ENCODE measurements at places on chromosomes 4 and X.

DNA sequence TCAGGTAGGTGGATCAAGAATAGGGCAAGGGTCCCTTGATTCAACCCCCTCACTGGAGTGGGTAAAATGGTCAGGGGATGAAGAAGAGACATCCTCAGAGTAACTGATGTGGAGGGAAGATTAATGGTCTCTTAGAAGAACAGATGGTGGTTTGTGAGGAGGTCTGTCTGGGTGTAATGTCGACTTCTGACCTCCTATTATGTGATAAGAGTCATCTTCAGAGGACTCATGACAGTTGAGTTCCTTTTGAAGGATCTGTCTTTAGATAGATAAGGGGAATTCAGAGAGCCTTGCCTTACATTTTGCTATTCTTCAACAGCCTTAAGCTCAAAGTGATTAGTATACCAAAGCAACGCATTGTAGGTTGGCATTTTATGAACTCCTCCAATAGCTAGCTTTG is 27.1 kb upstream of the MAGEA8 start:
- no peak for DNase-seq

DNA sequence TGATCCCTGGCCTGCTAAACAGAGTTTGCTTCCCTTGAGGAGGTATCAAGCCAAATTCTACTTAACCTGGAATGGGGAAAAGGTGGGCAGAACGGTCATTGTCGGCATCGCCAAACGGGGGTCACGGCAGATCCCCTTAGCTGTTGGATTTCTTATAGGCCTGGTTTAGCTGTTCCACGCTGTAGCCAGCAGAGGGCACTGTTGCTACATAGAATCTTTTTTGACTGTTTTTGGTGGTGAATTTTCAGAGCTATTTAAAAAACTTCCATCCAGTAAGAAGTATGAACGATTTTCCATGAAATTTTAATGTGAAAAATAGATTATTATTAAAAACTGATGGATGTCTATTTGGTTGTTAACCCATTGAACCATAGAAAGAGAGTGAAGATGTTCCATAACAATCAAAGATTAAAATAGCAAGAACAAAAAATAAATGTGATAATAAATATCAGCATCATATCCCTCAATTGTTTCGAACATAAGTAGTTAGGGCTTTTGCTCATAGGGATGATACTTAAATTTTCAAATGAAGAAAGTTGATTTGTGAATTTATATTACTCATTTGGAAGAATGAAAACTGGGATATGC is 56.6 kb downstream of the LINC00632 start:
- peak; percentile 19 for DNase-seq

DNA sequence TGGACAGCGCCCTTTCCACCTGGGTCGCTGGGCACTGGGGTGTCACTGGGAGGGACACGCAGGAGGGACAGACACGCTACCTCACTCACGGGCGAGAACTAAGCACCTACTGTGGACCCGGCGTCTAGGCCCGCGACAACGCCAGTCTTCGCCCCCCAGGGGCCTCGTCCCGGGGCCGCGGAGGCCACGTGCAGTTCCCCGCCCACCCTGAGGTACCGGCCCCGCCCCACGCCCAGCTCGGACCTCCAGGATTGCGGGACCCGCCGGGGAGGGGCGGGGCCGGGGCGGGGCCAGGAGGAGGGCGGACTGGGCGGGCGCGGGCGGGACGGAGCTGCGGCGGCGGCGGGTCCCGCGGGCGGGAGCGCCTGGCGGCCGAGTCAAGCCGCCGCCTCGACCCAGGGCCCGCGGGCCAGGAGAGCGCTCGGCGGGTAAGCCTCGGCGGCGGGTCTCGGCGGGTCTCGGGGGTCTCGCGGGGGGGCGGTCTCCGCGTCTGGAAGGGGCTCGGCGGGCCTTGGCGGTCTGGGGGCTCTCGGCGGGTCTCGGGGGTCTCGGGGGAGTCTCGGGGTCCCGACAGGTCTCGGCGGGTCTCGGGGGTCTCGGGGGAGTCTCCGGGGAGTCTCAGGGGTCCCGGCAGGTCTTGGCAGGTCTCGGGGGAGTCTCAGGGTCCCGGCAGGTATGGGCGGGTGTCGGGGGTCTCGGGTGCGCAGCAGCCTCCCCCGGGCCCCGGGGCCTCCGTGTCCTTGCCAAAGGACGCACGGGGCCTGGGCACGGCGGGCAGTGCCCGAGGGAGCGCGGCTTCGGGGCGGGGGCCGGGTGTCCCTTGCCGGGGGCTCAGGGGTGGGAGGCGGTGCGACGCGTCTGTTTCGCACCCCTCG is at the start of gene SH3BP2:
Gene SH3BP2 (plus strand): TSS at position 375 of the 875 bp plus-strand sequence. CDS start 27,533 bp downstream, outside the sequence.
- peak; percentile 40 for DNase-seq

- no peak for DNase-seq
Observed at GRCh38 chr4:38684951-38685844, 21.2 kb downstream of the KLF3 start.

GRCh38 chr4:146143888-146144287 is 31.6 kb upstream of the LSM6 start:
- DNase-seq: no peak

DNA sequence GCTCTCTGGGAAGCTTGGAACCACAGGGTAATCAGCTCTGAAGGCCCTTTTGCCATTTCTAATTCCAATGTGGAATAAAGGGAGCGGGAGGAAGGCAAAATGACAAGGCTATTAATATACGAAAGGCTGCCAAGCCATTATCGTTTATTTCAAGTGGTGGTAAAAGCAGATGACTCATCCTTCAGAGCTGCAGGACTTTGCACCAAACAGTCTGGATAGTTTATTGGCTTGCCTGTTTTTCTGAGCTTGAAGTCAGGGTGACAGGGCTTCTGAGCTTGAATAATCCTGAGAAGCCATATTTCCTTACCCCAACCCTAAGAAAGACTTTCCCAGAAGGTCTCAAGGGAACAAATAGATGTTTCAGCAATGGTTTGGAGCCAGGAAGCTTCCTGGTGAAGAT is 7.7 kb upstream of the GABRE start:
- no peak for DNase-seq

GRCh38 chr4:54940996-54941865 is 184.2 kb downstream of the KDR start:
- DNase-seq: no peak

DNA sequence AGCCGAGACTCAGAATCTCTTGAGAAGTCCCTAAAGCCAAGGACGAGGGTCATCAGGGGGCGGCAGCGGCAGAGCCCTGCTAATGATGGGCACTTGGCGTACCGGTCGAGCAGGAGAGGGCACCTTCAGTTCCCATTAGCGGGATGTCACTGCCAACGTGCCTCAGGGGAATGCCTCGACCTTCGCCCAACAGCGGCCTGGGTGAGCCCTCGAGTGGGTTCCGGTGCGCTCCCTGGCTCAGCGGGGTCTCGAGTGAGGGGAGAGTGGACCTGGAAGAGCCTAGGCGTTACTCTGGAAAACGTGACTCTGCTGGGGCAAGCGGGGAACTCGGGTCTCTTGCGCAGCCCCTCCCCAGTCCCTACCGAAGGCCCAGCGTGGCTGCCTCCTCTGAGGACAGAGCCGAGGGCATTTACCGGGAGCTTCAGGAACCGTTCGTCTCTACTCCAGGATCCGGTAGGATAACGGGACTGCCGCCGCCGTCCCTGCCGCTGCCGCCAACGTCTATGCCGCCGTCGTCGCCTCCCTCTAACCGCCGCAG is 36.9 kb downstream of the PGRMC1 start:
- no peak for DNase-seq

DNA sequence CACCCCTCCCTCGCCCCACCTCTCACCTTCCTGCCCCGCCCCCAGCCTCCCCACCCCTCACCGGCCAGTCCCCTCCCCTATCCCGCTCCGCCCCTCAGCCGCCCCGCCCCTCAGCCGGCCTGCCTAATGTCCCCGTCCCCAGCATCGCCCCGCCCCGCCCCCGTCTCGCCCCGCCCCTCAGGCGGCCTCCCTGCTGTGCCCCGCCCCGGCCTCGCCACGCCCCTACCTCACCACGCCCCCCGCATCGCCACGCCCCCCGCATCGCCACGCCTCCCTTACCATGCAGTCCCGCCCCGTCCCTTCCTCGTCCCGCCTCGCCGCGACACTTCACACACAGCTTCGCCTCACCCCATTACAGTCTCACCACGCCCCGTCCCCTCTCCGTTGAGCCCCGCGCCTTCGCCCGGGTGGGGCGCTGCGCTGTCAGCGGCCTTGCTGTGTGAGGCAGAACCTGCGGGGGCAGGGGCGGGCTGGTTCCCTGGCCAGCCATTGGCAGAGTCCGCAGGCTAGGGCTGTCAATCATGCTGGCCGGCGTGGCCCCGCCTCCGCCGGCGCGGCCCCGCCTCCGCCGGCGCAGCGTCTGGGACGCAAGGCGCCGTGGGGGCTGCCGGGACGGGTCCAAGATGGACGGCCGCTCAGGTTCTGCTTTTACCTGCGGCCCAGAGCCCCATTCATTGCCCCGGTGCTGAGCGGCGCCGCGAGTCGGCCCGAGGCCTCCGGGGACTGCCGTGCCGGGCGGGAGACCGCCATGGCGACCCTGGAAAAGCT is at the start of the genes HTT and HTT-AS:
Gene HTT (plus strand): TSS at position 604 of the 768 bp plus-strand sequence. CDS start 145 bp downstream, at position 749.
Gene HTT-AS (minus strand): TSS at position 461 of the 768 bp plus-strand sequence.
- DNase-seq: peak; percentile 96

DNA sequence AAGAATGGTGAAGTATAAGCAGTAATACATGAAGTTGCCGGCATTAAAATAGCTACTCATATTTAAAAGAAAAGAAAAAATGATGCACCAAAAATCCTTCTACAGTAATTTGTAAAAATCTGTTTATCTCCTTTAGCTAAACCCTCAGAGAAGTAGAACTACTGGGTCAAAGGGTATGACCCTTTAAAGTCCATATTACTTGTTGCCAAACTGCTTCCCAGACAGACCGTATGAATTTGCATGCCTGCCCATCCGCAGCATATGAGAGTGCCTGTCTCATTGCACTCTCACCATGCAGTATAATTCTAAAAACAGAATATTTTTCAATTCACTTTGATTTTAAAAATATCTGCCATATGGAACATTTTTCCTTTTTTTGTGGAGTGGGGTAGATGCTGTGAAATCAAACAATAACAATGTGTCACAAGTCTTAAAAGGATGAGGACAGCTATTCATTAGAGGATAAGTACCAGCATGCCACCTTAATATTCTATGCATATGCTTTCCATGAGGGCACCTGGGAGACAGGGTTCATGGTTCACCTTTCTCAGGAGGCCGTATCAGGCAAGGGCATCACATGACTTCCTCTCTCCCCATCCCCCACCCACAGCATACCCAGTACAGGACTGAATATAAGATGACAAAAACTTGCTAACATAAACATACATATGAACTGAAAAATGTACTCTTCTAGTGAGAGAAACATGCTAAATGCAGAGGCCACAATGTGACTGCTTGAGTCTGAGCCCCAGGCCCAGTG is 17.8 kb downstream of the ZDHHC9 start:
- DNase-seq: peak; percentile 6

GRCh38 chr4:126661194-126661593 is 971.6 kb upstream of the INTU start:
- no peak for DNase-seq

DNA sequence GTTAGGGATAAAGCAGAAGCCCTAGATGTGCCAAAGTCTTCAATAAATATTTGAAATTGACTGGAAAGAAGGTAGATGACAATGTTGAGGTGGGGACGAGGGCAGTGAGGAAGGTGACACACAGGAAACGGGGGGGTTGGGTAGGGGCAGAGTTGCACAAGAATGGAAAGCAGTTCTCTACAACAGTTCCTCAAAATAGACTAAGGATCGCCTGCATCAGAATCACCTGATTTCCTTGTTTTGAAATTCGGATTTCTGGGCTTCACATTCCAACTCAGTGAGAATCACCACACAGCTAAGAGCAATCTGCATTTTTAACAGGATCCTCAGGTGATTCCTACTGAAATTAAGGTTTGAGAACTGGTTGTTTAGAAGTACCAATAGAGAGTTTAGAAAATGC is 70.6 kb downstream of the ARFIP1 start:
- no peak for DNase-seq

- no peak for DNase-seq
Observed at GRCh38 chrX:102835504-102836146, 101.4 kb upstream of the RAB40AL start.

- DNase-seq: no peak
Observed at GRCh38 chr4:6264225-6264540, 5.5 kb upstream of the WFS1 start.

DNA sequence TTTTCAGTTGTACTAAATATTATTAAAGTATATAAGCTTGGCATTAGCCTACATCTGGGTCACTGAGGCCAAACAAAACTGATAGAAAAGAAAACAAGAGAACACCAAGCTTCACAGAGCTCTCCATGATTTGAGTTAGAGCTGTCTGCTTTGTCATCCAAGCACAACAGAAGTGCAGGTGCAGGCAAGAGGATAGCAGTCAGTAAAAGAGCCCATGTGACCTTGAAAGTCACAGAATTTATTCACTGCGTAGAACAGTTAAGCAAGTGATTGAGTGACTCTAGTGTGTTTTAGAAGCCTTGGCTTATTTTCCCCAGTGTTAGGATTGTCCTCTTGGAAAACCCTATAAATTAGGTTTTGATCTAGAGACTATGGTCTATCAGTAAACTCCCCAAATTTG is 49.4 kb upstream of the PRDM5 start:
- no peak for DNase-seq

DNA sequence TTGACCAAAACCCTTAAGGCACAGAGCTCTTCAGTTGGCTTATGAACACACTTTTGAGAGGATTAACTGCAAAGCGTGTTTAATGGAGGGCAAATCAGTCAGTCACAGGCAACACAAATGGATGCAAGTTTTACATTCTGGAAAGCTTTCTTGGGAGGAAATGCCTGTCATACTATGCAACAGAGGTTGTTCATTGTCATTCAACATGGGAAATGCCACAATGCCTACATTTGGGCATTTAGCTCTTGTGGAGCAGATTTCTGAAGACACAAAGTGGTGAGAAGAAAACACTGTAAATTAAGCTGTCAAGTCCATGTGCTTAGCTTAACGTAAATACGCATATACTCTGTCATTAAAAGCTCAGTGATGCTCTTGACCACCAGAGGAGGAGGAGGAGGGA is 41.1 kb downstream of the CBLL2 start:
- no peak for DNase-seq

DNA sequence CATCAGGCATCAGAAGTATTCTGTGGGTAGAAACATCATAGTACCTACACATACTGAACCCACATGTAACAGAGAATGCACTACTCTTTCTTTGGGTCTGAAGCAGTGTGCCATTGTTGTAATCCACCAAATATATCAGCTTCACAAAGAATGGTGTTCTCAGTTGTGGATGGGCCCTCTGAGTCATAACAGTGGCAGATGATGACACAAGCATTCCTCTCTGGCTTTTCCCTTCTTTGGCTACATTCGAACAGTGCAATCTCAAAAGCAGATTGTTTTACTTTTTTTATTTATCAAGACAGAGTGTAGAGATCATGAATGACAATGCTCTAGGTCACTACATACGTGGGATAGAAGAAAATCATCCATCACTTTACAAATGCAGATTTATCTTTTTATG is 247.2 kb upstream of the EPHA5 start:
- no peak for DNase-seq

GRCh38 chr4:123476089-123476488 is 79.5 kb downstream of the SPRY1 start:
- no peak for DNase-seq

DNA sequence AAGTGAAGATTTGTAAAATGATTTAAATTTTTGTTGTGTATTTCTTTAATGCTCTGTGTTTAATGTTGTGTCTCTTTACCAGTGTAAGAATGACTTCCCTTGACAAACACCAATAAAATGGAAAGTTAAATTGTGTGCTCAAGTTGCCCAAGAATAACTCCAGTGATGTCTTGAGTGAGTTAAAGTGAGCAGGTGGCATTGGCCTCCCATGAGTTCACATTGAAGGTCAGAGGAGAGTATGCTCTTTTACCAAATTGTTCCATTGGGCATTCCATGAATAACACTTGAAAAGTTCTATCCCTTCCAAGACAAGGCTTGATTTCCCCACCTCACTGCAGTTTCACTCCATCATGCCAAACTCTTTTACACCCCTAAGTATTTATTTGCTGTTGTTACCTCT is 4.5 kb downstream of the ANXA5 start:
- no peak for DNase-seq

- no peak for DNase-seq
Observed at GRCh38 chrX:258291-259040, 22.7 kb upstream of the PLCXD1 start.

Data from central memory CD4-positive, alpha-beta T cell (primary cell).